ENCODE measurements at places on chromosomes 13 and 19. TPM values are rescaled to one million over a fixed set of nuclear protein-coding genes. Genes with fewer than 3 reads are reported as not detected.

Gene MAMSTR
- total RNA-seq: 0.99 TPM

Gene ZSCAN4
- total RNA-seq: not detected

GRCh38 chr13:55937180-55937579, 1203.5 kb upstream of the PRR20A start:
- no peak for DNase-seq

DNA sequence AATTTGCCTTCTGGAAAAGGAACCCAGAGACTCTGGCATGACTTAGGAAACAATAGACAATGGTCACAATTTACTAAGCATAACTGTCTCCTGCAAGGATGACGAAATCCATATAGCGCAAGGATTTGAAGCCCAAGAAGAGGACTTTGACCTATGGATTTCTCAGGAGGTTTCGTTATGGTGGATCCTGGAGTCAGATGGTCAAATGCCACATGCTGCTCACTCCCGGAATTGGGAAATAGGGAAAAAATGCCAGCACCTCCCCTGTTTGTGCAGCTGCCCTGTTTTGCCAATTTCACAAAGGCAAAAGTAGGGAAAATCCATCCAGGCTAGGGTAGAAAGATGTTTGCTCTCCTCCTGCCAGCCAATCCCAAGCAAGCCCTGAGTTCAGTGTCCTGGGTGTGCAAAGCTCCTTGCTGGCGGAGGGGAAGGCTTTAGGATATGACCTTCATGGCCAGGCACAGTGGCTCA, 23.4 kb downstream of the RDH8 start:
- DNase-seq: no peak

Gene CYP4F22
- total RNA-seq: not detected

Gene KLK13
- not detected for total RNA-seq

Gene NDUFA3
- total RNA-seq: 10.3 TPM

Gene LGI4
- 0.17 TPM for total RNA-seq

Gene PHLDB3
- 22.3 TPM for total RNA-seq

Gene PRX
- total RNA-seq: 3.6 TPM

- peak; percentile 66 for DNase-seq
Measured at GRCh38 chr13:85659493-85659892, 139.7 kb downstream of the SLITRK6 start.

GRCh38 chr13:111534751-111535522, 214.5 kb downstream of the TEX29 start:
- no peak for DNase-seq

Gene C19orf67
- not detected for total RNA-seq

DNA sequence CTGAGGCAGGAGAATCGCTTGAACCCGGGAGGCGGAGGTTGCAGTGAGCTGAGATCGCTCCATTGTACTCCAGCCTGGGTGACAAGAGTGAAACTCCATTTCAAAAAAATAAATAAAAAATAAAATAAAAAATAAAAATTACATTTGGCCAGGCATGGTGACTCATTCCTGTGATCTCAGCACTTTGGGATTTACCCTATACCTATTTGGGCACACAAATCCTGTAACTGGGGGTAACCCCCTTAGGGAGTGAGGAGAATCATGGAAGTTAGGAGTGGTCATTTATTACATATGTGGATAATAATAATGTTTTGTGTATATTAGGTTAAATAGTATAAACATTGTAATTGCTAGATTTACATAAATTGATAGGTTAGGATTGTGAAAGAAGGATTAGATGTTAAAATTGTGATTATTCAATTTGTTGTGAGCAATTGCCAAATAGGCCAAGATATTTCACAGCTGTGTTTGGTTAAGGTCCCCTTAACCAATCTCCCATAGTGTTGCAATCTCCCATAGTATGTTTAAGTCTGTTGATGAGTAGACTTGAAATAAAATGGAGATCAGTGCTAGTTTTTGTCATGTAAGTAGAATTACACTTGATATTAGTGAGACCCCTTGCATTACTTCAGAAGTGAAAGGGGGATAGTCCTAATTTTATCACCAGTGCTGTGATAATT, 30.7 kb downstream of the ZNF844 start:
- peak; percentile 70 for DNase-seq

- no peak for DNase-seq
Measured at GRCh38 chr19:38816131-38816750, 3.5 kb upstream of the LGALS4 start.

Gene KLK12
- not detected for total RNA-seq

Gene ZNF784
- total RNA-seq: 5.6 TPM

Gene DBP
- total RNA-seq: 17.2 TPM

DNA sequence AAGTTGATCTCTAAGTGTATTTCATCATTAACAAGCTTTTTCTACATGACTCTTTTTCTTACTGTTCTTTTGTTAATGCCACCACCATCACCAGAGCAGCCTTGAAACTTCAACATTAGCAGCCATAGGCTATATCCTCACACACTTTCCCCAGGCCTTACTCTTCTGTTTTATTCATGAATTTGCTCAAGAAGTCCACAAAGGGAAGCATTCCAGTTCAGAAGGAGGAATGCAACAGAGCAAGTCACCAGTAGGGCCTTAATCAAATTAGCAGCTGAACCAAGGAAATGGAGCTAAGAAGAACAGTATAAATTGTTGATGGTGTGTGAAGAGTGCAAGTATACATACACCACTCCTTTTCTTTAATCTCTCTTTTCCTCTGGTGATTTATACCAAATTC, 223.1 kb downstream of the NBEA start:
- no peak for DNase-seq

- DNase-seq: peak; percentile 89
Measured at GRCh38 chr13:52371736-52372247, 34.2 kb downstream of the THSD1 start.

GRCh38 chr13:94921181-94921580, 208.8 kb upstream of the SOX21 start:
- DNase-seq: no peak

Gene ACER1
- total RNA-seq: not detected

DNA sequence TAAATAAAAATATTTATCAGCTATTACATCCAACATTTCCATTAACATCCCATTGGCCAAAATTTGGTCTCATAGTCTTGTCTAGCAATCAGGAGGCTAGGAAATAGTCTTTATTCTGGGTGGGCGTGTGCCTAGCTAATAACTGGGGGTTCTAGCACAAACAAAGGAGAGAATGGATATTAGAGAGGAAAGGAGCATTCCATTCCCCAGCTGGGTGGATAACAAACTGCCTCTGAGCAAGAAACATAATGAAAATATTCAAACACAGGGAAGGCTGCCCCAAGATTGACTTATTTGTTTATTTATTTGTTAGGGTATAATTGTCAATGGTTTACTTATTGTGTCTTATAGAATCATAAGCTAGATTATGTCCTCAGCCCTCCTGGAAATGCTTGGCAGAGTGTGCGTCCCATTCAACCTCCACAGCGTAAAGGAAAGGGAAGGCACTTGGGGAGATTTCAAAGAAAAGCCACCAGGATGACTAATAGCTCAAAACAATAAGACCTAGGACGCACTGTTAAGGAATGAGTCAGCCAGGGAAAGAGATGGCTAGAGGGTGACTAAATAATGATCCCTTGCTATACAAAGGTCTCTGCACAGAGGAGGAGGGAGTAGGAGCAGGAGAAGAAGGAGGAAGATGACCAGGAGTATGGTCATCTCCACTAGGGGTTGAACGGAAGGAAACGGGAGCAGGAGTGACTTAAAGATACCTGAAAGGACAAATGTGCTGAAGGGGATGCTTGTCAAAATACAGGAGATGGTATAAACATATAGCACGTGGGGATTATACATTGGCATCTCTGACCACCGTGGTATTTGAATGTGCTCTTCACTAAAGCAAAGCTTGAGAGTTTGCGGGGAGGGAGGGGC, 23.5 kb upstream of the USP12 start:
- peak; percentile 83 for DNase-seq

DNA sequence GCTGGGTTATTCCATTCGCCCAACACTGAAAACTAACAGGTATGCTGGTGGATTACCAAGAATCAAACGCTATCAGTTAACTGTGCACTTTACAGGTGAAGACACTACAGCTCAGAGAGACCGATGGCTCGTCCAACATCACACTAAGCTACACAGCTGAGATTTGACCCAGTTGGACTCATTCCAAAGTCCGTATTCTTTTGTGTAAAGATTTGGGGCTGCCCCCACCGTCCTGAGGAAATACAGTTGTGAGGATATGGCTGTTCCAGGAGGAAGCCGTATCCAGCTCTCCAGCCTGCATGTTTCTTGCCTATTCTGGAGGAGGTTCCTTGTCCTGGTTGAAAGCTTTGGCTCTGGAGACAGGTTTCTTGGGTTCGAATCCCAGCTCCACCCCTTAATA, 4.2 kb downstream of the ZSCAN5A start:
- DNase-seq: no peak

DNA sequence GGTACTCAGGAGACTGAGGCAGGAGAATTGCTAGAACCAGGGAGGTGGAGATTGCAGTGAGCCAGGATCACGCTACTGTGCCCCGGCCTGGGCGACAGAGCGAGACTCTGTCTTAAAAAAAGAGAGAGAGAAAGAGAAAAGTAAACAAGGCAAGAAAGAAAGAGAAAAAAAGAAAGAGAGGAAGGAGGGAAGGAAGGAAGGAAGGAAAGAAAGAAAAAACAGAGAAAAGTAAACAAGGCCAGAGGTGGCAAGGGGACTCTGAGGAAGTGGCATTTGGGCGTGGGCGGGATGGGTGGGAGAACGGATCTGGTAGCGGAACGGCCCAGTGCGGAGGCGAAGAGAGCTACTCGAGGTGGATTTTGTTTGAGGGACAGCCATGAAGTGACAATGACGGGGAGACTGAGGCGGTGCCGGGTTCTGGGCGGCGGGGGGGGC, 7.5 kb upstream of the ARRDC2 start:
- DNase-seq: no peak

All from fibroblast of lung (primary cell).